ENCODE measurements at places on chromosomes 4 and X.
A peak's percentile ranks its signal among the peaks of the same experiment; 100 is the strongest.

DNA sequence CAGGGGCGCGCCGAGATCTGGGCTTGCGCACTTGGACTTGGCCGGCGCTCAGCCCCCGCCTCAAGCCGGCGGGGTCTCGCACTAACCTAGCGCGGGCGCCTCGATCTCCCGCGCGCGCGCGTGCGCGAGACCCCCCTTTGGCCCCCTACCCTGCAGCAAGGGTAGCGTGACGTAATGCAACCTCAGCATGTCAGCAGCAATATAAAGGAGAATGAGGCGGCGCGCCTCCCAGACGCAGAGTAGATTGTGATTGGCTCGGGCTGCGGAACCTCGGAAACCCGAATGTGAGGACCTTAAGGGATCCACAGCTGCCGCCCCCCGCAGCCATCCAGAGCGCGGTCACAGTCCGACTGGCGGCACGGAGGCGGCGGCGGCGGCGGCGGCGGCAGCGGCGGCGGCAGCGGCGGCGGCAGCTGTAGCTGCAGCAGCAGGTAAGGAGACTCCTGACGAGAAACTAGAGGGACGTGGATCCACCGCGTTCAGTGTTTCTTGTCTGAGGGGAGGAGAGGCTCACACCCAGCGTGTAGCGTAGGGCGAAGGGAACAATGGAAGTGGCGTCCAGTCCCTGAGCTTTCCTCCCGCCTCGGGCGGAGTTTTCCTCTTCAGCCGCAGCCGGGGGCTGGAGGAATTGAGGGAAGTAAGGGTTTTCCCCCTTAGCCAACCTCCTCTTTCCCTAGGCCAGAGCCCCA lies at the start of the genes SATL1 and ZNF711:
Gene SATL1, minus strand, starts transcription at position 19 of the 689 bp plus-strand sequence. CDS start 134,811 bp downstream, outside the sequence.
Gene ZNF711, plus strand, starts transcription at position 231 of the 689 bp plus-strand sequence. CDS start 3,582 bp downstream, outside the sequence.
- DNase-seq, result peak; percentile 79

GRCh38 chr4:59068722-59069418 lies 1958.7 kb upstream of the IGFBP7 start:
- DNase-seq, result no peak

DNA sequence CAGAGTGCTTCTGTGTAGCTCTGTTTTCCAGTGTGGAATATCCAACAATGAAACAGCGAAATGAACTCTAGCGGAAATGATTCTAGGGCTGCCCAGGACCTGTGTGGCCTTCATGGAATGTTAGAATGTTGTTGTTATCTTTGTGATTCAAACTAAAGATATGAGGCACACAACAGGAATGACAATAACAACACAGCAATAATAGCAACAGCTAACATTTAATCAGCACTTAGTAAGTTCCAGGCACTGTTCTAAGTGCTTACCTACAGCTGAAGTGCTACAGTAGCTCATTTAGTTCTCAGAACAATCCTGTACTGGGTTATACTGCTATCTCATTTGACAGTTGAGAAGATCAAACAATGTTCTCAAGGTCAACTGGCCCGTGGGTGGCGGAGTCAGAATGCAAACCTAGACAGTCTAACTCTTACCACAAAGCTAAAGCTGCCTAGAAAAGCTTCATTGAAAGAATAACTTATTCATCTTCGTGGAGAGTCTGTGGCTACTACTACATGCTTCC lies 63.7 kb downstream of the MAML3 start:
- DNase-seq, result no peak

DNA sequence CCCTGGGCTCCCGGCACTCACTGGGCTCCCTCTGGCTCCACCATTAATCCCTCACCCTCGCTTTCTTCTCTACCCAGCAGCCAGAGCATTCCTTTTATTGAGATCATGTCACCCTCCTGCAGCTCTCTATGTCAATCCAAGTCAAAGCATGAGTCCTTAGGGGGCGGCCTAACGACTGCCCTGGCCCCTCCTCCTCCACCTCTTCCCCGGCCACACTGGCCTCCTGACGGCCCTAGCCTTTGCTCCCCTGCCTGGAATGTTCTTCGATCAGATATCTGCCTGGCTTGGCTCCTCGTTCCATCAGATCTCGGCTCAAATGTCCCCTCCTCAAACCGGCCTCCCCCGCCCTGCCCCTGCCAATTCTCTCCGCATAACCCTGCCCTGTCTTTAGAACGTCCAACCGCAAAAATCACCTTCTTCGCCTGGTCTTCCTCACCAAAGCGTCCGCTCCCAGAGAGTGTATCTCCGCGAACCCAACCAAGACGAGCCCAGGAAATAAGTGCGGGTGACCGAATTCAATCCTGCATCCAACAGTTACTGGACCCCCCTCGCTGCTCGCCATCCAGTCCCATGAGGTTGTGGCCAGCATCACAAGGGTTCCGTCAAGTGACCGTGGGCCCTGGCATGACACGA lies 722 bp upstream of the PNCK start:
- no peak for DNase-seq

DNA sequence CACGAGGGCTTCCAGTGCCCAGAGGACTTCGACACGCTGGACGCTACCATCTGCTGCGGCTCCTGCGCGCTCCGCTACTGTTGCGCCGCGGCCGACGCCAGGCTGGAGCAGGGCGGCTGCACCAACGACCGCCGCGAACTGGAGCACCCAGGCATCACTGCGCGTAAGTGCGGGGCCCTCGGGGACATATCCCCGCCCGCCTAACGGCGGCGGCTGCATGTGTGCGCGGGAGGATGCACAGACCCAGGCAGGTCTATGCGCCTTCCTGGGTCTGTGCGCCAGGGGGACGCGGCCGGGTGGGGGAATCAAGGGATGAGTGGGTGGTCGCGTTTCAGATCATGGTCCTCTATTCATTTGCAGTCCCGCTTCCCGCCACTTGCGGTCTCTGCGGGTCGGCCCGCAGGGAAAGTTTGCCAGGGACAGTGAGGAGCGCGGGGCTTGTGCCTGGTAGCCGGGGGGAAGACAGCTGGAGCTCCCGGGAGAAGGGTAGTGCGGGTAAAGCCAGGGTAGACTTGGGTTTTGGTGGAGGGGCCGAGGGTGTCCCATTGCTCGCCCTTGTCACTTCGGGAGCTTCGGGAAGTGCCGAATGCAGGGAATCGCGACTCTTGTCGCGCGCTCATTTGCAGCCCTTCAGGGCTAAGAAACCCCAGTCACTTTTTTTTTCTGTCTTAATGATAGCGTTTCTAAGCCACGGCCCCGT lies 1.0 kb downstream of the SHISA3 start:
- DNase-seq, result peak; percentile 61

- no peak for DNase-seq
Observed at GRCh38 chr4:108567831-108568230, 52.5 kb upstream of the RPL34 start.

- DNase-seq, result no peak
Observed at GRCh38 chr4:124722071-124722470, 9.5 kb upstream of the ANKRD50 start.

DNA sequence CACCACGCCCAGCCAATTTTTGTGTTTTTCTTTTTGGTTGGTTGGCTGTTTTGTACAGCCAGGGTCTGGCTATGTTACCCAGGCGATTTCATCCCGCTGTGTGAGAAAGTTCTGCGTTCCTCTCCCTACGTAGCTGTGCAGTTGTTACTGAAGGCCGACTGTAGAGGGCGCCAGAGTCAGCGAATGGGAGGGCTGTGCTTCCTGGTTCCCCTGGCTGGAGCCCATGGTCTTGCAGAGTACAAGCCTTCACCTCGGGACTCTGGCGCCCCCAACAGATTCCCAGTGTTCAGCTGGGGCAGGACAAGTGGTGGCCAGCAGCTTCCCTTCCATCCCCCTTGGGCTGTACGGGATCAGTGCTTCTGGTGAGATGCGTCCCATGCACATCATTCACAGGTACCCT lies 5.6 kb upstream of the CT45A1 start:
- DNase-seq, result no peak

DNA sequence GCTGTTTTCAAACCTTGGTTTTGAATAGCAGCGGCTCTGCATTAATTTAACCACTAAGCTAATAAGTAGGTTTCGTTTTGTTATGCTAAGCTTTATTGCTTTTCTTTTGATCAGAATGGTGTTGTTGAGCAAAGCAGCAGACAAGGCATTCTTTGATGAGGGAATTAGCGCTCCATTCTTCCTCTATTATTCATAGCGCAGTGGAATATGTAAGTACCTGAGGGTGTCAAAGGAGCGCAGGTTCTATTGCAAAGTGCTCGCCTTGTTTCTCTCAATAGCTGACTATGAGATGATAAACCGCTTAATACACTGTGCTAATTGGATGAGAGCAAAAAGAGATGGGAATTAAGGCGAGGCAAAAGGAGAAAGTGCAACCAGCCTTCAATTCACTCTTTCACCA lies 16.3 kb downstream of the ARX start:
- DNase-seq, result no peak

DNA sequence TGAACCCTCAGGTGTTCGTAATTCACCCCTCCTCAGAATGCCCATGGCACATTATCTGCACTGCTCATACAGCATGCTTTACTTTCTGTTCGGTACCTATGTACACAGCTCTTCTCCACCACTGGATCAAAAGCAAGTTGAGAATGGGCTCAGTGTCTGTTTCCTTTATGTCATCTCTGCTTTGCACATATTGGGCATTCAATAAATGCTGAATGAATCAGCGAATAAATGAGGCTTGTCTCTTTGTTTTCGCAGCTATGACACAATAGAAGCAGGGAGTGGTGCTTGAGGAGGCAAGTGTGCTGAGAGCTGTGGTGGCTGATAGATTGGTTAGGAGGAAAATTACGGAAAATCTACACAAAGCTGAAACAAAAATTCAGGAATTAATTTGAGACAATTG lies 109.1 kb upstream of the VMA21 start:
- DNase-seq, result no peak

DNA sequence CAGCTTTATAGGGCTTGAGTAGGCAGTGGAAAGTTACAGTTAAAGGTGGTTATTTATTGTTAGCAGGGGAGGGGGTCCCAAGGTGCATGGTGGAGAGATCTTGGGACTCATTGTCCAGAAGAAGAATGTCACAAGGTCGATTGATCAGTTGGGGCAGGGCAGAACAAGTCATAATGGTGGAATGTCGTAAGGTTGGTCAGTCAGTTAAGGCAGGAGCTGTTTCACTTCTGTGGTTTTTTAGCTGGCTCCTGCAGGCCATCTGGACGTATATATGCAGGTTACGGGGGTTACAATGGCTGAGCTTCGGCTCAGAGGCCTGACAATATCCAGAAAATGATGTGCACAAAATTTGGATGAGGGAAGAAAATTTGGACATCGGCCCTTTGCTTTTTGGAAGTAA lies 7.1 kb downstream of the OFD1 start:
- DNase-seq, result no peak

- no peak for DNase-seq
Observed at GRCh38 chrX:120824021-120824420, 51.6 kb downstream of the CT47B1 start.

- no peak for DNase-seq
Observed at GRCh38 chr4:2859514-2859913, 15.9 kb downstream of the ADD1 start.

DNA sequence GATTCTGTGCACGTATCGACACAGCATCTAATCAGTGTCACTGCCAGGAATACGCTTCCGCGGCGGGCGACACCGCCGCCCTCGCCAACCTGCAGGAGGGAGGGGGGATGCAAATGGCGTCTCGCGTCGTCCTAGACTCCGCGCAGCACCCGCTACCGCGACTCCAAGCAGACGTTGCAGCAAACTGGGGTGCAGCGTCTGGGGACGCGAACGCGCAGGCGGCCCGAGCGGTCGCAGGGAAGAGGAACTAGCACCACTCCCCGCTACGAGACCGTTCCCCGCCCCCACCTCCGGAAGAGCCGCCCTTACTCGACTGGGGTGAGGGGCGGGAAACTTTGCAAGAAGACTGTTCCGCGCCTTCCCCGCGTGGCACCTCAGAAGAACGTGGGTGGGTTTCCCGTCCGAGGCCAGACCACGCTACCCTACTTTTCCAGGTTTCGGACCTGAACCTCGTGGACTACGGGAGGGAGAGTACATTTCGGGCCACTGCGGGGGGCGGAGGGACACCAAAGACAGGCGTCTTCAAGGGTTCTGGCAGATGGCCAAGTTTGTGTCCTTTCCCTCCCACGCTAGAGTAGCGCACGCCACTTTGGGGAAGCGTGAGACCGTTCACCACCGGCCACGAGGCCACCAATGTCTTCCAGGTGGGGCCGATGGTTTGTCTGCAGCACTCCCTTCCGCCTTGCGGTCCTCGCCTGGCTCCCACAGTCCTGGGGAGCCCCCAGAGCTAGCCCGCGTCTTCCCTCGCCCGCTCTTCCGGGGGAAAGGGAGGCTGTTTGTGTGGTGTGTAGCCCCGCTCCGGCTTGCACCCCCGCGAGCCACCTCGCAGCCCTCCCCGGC lies 78.0 kb upstream of the BCOR start:
- DNase-seq, result no peak

DNA sequence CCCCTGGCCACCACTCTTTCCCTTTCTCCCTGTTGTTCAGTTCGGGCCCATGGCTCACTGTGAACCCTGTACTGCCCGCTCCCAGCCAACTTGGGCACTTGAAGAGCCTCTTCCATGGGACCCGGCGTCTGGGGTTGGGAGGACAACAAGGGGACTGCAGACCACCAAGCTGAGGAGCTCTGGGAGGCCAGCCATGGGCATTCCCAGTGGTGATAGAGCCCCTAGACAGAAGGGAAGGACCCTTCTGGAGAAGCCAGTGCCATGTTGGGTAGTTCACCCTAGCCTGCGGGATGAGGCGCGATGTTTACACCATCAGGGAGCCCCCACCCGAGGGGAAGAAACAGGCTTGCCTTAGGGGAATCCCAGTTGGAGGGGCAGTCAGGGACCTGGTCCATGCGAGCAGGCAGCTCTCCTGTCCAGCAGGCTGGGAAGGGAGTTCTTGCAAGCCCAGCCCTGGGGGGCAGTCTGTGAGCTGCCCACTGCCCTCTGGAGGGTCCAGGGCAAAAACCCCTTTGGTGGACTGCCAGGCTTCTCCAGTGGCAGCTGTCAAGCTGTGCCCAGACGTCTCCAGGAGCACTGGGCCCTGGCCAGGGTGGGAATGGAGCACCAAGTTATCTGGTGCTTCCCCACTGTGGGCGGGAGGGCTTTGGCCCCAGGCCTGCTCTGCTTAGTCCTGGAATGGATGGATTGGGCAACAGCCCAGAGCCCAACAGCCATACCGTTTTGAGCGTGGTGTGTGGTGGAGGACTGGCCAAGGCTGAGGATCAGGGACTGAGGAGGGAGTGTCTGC lies 23.7 kb upstream of the UBA1 start:
- DNase-seq, result no peak

- no peak for DNase-seq
Observed at GRCh38 chrX:21559417-21559816, 98.7 kb downstream of the KLHL34 start.

DNA sequence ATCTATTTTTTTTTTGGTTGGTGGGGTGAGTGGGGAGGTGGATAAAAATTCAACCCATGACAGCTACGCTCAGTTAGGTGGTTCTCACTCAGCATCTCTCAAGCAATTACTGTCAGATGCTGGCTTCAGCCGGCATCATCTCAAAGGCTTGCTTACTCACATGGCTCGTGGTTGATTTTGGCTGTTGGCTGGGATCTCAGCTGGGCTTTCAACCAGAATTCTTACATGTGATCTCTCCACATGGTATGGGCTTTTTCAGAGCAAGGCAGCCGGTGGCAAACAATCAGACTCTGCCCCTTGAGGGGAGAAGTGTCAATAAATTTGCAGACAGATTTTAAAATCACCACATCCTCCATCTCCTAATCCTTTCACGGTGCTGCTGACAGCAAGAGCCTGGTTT lies 47.2 kb downstream of the SLC34A2 start:
- DNase-seq, result peak; percentile 42

GRCh38 chr4:13539619-13540445 lies 4.5 kb downstream of the NKX3-2 start:
- peak; percentile 51 for DNase-seq

Measured in spinal cord (tissue), 10 donors.